HuH-7 (cell line): ENCODE measurements at places on chromosomes 4 and X.

- DNase-seq, result peak; percentile 45
Measured at GRCh38 chr4:73620115-73620792, at the start of gene RASSF6. Gene RASSF6 (minus strand): TSS chr4:73620436. CDS start chr4:73611795, 8,641 bp downstream.

GRCh38 chr4:118270492-118270891 is 82.3 kb downstream of the PRSS12 start:
- no peak for DNase-seq

DNA sequence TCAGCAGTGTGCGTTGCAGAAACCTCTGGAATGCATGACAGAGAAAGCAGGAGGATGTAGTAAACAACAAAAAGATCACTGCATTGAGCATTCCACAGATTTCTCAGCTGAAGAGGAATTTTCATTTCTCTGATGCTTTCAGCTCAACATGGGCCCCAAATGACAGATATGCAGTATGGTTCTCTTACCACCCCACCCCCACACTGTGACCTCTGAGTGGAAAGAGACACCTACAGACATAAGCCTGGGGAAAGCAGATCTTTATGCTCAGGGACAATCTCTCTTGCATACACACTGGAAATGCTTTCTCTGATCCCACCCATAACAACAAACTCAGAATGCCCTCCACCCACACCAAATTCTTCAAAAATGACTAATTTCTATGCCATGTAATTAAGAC is 983.7 kb upstream of the LCORL start:
- DNase-seq, result no peak

- DNase-seq, result no peak
Measured at GRCh38 chrX:13483773-13484172, 85.6 kb upstream of the EGFL6 start.

DNA sequence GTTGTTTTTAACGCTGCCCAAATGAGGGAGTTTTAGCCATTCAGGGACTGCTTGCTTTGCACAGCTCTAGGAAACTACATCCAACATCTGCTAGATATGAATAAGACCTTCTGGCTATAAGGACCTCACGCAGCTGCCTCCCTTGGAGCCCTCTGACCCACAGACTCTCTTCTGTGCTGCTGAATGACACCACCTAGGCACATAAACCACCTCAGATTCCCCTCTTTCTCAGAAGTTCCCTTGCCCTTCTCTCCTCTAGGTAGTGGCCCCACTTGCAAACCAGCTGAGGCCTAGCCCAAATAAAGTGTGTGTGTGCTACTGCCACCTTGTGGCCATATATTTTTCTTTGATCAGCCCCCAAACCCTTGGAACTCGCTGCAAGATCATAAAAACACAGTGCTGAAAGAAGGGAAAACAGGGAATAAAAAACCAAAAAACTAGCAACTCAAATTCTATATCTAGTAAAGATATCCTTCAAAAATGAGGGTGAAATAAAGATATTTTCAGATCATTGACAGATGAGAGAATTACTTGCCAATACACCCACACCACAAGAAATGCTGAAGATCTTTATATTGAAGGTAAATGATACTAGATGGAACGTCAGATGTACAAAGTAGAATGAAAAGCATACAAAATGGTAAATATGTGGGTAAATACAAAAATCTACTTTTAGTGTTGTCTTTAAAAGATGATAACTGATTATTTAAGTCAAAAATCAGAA is 265.9 kb downstream of the ADAMTS3 start:
- peak; percentile 15 for DNase-seq

DNA sequence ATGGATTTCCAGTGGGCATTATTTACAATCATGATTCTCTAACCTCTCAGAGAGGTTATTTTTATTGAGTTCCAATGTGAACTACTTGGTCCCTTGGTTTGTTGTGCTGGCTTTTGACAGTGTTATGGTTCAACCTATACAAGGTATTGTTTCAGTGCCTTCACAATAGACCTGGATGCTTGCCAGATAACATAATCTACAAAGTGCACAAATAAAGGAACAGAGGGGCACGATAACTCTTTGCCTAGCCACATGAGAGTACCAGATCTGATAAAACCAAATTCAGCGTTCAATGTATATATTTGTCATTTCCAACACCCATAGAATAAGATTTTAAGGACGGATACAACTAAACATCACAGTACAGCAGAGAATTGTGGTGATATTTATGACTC is 120.8 kb downstream of the RASL11B start:
- DNase-seq, result no peak

- no peak for DNase-seq
Measured at GRCh38 chrX:146224442-146224841, 406.8 kb downstream of the SLITRK2 start.

- no peak for DNase-seq
Measured at GRCh38 chr4:142475663-142476062, 370.4 kb downstream of the INPP4B start.

DNA sequence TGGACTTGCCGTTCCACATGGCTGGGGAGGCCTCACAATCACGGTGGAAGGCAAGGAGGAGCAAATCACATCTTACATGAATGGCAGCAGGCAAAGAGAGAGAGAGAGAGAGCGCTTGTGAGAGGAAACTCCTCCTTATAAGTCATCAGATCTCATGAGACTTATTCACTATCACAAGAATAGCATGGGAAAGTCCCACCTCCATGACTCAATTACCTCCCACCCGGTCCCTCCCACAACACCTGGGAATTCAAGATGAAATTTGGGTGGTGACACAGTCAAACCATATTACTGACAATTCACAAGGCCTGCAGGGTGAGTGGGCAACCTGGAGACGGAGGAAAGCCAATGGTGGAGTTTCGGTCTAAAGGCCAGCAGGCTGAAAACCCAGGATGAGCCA is 394.3 kb upstream of the TRAM1L1 start:
- no peak for DNase-seq

DNA sequence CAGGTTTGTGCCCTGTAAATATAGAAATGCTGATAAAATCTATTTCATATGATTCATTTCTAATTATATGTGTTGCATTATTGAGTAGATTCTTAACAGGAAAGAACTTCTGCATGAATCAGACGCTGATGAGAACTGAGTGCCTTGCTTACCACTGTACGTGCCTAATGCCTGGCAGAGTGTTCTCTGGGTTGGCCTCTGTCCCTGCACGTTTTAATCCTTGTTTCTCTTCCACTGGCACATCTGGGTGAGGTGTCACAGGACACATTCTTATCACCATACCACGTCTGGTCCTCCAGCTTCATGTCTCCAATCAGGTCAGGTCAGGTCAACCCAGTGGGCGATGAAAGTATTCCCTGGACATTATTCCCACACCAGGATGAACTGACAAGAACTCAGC is 53.6 kb downstream of the KLF3 start:
- DNase-seq, result no peak

- no peak for DNase-seq
Measured at GRCh38 chrX:4741024-4741423, 1027.6 kb upstream of the PRKX start.

DNA sequence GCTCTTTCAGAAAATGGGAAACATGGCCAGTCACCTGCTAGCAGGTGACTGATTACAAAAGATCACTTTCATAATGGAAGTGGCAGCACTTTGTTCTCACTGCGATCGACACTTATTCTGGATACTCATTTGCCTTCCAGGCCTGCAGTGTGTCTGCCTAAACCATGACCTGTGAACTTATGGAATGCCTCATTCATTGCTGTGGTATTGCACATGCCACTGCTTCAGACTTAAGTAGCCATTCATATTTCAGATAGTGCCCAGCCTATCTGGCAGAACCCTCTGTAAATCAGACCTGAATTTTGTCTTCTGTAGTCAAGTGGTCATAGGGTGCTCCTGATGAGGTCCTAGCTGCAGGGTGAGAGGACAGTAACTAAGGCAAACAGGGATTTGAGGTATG is 23.3 kb upstream of the MGST2 start:
- no peak for DNase-seq

- DNase-seq, result no peak
Measured at GRCh38 chrX:121356139-121356849, 308.9 kb downstream of the GLUD2 start.

GRCh38 chr4:25031077-25031621 is 403 bp upstream of the LGI2 start:
- peak; percentile 75 for DNase-seq

DNA sequence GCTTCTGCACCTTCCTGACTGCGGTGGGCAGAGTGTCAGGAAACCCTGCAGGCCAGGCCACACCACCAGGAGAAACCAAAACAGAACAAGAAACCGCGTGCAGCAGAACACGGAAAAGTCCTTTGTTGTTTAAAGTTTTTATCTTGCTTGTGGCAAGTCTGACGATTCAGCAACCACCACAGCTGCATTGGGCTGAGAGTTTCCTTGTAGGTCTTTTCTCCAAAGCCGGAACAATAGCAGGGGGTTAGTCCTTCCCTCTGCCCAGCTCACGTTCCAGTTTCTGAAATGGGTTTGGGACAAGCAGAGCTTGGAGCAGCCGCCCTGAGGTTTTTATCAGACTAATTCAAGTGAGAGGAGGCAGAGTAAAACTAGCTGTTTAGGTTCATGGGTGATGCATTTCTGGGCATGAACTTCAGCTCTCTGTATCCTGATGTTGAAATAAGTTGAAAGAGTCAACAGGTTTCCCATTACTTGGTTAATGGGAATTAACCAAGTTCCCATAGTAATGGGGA is 216.9 kb downstream of the PTTG2 start:
- no peak for DNase-seq

DNA sequence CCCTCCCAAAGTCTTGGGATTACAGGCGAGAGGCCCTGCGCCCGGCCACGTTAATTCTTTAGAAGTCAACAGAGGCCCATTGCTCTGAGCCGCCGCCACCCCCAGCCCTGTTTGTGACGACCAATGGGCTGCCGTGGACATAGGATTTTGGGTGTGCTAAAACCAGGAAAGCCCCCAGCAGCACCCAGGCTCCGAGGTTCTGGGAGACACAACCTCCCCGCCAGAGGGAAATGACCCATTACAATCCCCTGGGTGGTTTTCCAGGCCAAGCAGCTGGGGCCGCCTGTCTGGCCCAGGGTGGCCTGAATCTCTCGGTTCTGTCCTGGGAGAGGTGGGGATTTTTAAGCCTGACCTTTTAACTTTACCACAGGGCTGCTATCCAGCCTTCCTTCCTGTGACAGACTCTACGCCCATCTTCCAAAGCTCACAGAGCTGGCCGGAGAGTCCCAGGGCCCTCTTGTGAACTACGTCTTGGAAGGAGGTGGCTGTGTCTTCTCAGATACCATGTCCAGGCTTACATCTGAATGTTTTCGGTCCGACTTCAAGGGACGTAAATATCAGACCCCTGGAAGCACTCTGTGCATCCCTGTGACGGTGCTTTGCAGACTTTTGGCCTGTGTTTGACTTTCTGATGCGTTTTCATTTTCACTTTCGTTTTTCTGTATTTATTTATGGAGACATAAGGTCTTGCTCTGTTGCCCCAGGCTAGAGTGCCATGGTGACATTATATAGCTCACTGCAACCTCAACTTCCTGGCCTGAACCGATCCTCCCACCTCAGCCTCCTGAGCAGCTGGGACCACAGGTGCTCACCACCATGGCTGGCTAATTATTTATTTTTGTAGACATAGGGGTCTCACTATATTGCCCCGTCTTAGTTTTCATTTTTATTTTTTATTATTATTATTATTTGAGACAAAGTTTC is 36.0 kb downstream of the P2RY8 start:
- DNase-seq, result no peak

DNA sequence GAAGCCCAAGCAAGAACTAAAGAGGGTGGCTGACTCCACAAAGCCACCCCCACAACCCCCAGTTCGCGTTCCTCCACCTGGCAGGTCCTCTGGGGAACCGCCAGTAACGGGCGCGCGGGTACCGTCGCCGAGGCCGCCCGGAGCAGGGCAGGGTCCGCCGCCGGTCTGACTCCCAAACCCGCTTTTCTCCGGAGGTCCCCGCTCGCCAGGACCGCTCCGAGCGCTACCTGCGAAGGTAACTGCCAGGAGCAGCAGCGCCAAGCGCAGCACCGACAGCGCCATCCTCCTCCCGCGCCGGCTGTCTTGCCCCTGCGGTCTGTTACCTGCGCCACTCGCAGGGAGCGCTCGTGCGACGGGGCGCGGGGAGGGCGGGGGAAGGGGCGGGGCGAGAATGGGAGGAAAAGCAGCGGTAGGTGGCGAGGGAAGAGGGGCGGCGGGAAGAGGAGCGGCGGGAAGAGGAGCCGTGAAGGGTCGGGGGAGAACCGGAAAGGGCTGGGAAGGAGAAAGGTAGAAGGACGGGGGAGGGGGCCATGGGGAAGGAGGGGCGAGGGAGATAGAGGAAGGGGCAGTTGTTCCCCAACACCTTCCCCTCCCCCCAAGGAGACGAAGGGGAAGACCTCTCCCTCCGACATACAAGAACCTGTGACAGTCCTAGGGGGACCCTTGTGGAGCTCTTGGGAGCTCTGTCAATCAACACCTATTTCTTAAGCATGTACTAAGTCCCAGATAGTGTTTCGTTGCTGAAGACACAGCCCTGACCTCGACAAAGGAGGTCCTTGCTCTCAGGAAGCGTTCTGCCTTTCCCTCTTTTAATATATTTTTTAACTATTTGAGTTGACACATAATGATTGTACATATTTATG is at the start of gene SPINK2:
Gene SPINK2, minus strand, starts transcription at position 321 of the 863 bp plus-strand sequence. Its CDS starts 39 bp downstream, at position 282.
- peak; percentile 73 for DNase-seq

DNA sequence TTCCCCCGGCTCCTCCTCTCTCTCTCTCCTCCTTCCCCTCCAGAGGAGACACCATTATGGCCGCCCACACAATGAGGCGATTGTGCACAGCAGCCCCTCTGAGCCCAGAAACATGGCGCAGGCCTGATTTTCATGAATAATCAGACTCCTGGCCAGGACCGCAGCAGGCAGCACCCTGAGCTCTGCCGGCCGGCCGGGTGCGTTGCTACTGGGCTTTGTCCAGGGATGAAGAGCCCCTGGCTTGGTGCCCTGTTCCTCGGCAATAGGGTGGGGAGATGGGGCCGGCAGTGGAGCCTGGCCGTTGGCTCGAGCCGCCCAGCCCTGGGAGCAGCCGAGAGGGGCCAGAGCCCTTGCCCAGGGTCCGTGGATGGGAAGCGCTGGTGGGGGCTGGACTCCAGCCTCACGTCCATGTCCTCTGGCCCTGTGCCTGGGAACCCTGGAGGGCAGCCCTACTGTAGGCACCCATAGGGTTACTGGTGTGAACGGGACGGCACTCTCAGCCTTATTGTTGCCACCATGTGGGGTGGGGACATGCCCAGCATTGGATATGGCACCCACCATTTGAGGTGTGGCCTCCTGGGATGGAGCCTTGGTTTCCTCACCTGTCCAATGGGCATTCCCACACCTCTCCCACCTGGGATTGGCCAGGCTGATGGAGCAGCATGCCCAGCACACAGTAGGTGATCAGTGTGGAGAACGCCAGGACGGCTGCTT is 103.0 kb downstream of the SORCS2 start:
- no peak for DNase-seq

GRCh38 chrX:12700745-12701144 is 90.5 kb upstream of the PRPS2 start:
- no peak for DNase-seq

DNA sequence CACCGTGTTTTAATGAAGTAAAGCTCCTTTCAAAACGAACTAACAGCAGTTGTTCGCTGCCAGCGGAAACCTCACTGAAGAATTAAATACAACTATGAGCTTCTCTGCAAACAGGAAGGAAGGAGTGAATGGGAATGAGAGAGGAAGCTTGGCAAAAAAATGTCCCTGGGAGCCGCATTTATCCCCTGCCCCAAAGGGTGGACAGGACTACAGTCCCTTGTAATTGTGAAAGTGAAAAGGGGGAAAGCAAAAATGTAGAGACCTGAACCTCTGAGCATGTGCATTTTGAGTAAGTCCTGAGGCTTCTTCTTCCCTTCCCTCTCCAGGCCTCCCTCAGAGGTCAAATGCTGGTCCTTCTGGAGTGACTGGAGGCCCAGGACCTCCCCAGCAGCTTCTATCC is 53.8 kb upstream of the BMP2K start:
- DNase-seq, result no peak
